ENCODE measurements at places on chromosomes 7 and 10.

- no peak for DNase-seq
These were observed 30.8 kb downstream of the TM9SF3 start for GRCh38 chr10:96556003-96556402.

GRCh38 chr7:123624527-123625183 lies 23.0 kb downstream of the ASB15 start:
- DNase-seq, result peak; percentile 52

- DNase-seq, result no peak
These were observed 812 bp downstream of the PROSER2 start for GRCh38 chr10:11823989-11824346.

GRCh38 chr10:21385996-21386585 lies 139.4 kb downstream of the SKIDA1 start:
- no peak for DNase-seq

DNA sequence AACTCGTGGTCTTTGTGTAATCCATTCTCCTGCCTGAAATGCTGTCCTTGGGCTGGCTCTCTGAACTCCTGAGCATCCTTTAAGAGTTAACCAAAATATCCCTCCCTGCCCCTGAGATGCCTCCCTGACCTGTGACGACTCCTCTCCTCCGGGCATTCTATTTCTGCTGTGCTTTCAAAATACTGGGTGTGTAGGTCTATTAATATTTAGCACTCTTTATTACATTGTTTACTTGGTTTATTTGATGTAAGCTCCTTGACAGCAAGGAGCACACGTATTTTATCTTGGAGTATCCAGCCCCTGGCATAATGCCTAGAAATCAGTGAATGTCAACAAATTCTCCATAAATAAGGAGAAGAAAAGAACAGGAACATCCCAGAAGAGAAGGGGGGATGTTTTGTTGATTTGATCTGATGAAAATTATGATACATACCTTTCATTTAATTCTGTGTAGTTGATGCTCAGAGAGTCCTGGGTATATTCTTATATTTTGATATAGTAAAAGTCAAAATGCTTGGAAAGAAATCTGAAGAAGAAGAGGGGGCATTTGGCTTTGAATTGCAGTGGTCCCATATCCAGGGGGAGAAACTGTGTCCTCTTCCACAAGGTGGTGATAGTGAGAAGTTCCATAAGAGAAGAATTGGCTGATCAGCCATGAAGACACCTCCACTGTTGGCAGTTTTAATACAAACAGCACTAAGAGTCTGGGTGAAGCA lies 107.7 kb upstream of the MPP7 start:
- DNase-seq, result no peak

DNA sequence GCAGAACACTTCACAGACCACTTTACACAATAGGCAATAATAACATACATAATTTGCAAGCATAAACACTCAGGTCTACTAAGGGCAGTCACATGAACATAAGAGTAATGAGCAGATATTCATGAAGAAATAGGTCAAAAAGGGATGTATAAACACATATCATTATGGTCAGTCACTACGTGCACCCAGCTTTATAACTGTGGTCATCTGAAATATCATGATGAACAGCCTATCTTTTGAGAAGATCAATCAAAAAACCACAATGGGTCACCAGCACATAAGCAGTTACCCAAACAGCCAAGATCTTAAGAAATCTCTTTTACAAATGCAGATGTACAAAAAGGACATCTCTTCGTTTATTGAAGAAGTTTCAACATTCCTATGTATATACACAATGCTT lies 35.5 kb upstream of the DRGX start:
- DNase-seq, result no peak

- no peak for DNase-seq
These were observed 91.0 kb downstream of the ANK3 start for GRCh38 chr10:60298408-60299389.

GRCh38 chr10:76977046-76977445 lies 660.6 kb downstream of the KCNMA1 start:
- DNase-seq, result no peak

DNA sequence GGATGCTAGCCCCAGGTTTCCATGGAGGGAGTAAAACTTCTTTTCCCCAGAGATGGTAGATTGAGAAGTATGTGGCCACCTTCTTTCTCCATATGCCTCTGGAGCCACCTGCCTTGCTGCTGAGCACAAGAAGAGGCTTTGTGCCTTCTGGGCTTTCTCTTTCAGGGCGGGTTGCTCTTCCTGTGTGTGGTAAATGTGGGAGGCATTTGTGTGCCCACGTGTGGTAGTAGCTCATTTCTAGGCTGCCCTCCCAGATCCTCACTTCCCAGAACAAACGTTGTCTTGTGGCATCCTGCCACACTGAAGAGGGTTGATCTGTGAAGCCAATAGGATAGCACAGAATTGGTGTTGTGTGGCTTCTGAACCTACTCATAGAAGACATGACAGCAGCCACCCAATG lies 342.0 kb upstream of the PODXL start:
- DNase-seq, result no peak

DNA sequence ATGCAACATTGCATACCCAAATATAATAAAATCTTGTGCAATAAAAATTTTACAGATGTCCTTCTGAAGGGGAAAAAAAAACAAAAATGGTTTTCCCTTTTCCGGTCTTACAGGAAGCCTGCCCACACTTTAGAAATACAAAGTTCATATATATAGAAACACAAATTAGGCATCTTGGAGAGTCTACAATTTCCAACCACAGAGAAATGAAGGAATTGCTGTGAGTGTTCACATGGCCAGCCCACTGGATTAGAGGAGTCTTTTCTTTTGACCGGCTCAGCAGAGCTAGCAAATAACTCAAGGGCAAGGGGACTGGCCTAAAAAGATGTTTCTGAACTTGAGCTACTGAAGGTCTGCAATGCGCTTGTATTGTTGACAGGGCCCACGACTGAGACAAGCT lies 92.4 kb downstream of the GLI3 start:
- no peak for DNase-seq

GRCh38 chr10:84005403-84005802 lies 133.9 kb upstream of the GHITM start:
- DNase-seq, result no peak

DNA sequence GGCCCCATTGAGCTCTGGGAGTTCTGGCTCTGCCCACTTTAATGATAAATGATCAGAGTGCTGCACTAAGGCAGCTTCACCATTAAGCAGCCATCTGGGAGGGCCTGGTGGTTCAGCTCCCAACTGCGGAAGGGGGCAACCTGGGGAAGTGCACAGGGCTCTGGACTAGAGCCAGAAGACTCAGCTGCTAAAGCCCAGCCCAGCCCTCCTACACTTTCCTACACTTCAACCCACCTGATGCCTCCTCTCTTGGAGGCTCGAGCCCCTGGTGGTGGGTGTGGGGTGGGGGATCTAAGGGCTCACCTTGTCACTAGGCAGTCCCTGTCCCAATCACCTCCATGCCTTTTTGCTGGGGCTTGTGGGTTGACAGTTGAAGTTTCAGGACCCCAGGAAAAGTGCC lies 60.6 kb upstream of the ANTXRL start:
- DNase-seq, result no peak

- no peak for DNase-seq
These were observed 10.6 kb downstream of the HACD1 start for GRCh38 chr10:17606547-17607040.

DNA sequence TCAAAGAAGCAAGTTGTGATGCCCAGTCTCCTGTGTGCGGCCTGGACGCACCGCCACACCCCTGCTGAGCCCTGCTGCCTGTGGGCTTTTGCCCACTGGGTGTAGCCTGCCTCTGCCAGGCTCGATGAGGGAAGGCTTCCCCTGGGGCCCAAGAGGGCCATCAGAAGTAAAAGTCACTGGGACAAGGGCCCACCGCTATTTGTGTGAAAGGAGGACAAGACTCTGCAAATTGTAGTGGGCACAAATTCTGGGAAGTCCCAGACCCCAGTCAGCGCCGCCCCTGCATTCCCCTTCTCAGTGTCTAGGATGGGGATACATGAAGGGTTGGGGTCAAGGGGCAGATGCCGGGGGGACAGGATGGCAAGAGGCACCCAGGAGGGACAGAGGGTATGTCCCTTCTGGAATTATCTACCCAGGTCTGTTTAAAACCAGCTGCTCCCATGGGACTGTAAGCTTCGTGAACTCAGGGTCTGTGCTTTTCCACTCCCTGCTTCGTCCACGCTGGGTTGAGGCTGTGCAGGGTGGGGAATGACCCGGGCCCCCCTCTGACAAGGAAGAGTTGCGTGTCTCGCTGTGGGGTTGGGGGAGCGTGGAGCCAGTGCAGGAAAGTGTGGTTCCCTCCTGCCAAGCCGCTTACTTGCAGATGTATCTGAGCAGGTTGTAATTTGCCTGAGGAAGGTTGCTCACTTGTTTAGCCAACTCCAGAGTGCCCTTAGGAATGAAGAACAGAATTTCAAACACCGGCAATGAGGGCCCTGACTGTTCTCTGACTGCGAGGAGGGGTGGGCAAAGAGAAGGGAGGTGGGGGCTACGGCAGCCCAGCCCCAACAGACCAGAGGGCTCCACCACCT lies 147.2 kb downstream of the MAPK8 start:
- DNase-seq, result no peak

GRCh38 chr7:1526271-1526754 lies 4.2 kb upstream of the MAFK start:
- no peak for DNase-seq

- peak; percentile 32 for DNase-seq
These were observed at the start of gene SMARCD3 for GRCh38 chr7:151248346-151249033. Gene SMARCD3 (minus strand): TSS chr7:151248694. CDS start chr7:151248562, 132 bp downstream.

GRCh38 chr7:44236333-44236728 lies 35.6 kb downstream of the YKT6 start:
- no peak for DNase-seq

DNA sequence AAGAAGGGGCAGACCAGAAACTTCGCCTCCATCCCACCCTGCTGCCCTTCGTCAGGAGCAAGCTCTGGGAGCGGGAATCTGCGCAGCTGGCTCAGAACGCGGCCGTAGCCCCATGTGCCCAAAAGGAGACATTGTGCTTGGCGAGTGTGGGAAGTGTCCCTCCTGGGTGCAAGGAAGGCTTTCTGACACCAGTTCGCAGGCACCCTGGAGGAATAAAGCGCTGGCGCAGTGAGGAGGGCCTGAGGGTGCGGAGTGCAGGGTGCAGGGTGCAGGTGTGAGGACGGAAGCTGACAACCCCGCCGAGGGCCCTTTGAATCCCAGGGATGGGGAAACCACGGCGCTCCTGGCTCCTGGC lies 811 bp downstream of the SLIT1 start:
- no peak for DNase-seq

DNA sequence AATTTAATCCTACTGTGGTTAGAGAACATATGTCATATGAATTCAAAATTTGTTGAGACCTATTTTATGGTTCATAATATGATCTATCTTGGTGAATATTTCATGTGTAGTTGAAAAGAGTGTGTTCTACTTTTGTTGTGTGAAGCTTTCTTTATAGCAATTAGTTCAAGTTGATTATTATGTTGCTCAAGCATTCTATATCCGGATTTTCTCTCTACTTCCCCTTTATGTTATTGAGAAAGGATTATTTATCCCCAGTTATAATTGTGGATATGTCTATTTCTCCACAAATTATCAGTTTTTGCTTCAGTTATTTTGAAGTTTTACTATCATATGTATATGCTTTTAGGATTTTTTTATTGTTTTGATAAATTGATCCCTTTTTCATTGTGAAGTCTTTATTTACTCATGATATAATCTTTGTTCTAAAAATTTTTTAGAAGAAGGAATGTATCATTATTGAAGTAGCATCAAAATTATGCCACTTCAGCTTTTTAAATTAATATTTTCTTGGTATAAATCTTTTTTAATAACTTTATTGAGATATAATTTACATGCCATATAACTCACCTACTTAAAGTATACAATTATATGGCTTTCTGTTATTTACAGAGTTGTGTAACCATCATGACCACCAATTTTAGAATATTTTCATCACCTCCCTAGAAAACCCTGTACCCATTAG lies 12.0 kb upstream of the MEST start:
- DNase-seq, result no peak

- no peak for DNase-seq
These were observed 38.8 kb downstream of the TMEM270 start for GRCh38 chr7:73899731-73900142.

GRCh38 chr10:103936022-103936421 lies 18.0 kb upstream of the STN1 start:
- DNase-seq, result no peak

DNA sequence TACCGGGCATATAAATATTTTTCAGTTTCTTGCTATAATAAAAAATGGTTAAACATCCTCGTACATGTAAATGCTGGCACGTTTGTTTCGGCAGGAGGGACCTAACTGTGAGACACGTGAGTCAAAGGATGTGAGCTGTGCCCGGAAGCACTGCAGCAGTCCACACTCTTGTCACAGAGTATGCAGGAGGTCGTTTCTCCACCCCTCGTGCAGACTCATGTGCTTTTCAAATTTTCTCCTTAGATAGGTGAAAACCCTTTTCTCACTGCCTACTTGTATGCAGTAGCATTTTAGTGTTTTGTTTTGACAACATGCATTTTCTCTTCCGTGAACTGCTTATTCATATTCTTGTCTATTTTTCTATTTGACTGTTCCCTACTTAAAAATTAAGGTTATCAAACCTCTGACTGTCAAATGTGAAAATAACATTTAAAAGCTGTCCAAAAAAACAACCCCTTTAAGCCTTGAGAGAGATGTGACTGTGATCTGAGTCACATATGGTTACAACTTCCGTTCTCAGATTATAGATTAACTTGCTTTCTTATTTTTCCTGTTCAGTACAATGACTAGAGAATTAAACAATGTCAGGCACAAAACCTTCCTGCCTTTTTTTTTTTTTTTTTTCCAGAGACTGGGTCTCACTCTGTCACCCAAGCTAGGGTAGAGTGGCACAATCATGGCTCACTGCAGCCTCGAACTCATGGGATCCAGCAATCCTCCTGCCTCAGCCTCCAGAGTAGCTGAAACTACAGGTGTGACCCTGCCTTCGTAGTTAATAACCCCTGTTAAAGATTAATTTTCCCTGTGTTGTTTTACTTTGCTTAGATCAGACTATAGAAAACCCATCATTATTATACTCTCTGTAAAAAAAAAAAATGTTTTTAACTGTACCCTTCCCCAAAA lies 45.1 kb downstream of the DPY19L1 start:
- peak; percentile 12 for DNase-seq

DNA sequence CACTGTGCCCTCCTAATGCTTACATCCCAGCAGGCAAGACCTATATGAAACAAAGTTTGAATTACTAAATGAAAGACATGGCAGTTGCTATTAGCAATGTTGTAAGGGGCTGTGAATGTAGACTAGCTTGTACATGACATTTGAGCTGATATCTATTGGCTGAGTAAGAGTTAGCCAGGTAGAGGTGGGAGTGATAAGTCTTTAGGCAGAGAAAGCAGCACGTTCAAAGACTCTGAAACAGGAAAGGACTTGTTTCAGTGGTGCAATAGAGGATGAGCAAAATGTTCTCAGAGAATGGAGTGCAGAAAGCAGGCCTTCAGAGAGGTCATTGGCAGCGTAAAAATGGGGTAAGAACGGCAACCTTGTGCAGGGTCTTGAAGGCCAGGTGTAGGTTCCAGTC lies 687.6 kb downstream of the AUTS2 start:
- no peak for DNase-seq

All from activated CD4-positive, alpha-beta T cell treated with anti-CD3 and anti-CD28 coated beads, Interleukin-2, amount 50 U/mL, for 1 hour (primary cell).